ENCODE measurements at places on chromosomes 7 and 10.

DNA sequence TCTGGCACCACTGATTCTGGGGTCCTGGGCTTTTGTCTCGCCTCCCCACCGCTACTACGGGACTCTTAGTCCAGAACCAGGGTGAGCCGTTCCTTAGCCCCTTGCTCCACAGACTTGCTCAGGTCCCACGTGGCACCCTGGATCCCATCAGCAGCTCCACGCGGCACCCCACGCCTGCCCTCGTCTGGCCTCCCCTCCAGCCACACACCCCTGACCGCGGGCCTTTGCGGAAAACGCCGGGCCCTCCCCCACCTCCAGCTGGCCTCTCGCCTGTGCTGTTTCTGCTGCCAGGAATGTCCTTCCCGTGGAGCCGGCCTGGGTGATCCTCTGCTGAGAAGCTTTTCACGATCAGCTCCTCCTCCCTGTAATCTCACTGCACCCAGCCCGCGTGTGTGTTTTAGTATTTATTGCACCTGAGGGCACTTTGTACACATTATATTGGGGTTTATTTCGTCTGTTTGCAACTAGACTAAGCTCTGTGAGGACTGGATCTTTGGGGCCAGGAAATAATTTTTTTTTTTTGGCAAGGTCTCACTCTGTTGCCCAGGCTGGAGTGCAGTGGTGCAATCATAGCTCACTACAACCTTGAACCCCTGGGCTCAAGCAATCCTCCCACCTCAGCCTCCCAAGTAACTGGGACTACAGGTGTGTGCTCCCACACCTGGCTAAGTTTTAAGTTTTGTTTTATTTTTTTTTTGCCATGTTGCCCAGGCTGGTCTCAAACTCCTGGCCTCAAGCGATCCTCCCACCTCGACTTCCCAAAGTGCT is 10.5 kb upstream of the TTYH3 start:
- DNase-seq: no peak

DNA sequence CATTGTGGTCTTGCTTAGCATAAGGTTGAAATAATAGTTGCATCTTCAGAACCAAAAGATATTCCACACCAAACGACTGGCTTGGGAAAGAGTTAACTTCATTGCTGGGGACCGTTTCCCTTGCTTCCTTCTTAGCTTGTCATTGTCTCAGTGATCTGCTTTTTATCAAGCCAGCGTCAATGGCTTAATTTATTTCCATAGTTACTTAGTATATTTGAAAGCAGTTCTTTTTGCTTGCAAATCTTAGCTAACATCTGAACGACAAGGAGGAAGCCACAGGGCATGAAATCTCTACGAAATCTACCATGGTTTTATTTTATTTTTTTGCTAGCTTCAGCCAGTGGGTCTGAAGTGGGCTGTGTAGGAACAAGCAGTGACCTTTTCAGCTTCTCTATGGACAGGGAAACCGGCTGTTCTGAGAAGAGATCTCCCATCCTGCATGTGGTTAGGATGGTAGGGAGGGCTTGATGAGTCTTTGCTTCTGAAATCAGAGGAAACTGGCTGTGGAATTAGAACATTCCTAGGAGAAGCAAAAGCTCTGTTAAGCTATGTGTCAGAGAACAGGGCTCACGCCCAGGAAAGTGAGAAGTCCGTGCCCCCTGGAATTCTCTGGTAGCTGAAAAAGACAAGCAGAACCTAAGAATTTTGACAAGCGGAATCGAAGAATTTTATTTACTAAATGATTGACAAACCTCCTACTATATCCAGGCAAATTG is 8.0 kb downstream of the SLC18A2 start:
- no peak for DNase-seq

DNA sequence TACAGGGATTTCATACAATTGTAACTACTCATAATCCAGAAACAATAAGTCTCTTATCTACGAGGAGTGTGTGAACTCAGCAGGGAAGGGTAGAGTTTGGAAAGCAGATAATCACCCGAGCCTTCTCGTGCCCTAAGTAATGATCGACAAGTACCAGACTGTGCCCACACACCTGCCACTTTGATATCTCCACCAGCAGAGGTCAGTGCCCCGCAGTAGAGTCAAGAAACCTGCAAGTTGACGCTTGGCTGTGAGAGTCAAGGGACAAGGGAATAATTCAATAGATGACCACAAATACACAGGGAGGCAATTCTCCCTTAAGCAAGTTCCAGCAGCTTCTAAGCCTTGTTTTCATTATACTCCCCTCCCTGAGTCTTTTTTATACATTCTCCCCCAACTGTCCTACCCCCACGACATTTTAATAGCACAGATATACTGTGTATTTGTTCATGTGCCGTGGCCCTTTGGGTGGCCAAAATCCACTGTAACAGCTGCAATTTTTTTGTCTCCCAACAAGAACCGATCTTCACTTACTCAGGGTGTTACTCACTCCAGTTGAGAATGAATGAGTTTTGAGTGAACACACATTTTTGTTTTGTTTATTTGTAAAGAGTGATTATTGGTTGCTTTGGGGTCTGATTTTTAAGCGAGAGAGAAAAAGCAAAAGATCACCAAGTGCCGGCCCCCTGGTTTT is 106.9 kb upstream of the RHEB start:
- no peak for DNase-seq

GRCh38 chr7:102073931-102074880 is 212.5 kb upstream of the SH2B2 start:
- no peak for DNase-seq

- no peak for DNase-seq
Measured at GRCh38 chr7:94701555-94701973, 45.6 kb upstream of the SGCE start.

DNA sequence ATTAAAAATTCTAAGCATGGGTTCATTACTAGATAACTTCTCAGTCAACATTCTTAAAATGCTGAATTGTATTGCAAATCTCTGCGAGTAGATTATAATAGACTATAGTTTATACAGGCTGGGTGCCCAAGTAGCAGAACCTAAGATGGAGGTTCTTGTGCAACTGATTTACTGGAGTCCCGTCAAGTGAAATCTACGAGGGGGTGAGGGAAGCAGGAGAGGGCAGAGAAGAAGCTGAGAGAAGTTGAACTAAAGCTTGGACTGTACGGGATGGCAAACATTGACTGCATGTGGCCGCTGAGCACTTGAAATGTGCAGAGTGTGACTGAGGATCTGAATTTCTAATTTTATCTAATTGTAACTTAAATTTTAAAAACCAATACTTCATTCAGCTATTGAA is 124.5 kb downstream of the CTNNA3 start:
- DNase-seq: no peak

GRCh38 chr7:115177103-115177502 is 255.2 kb downstream of the MDFIC start:
- no peak for DNase-seq

DNA sequence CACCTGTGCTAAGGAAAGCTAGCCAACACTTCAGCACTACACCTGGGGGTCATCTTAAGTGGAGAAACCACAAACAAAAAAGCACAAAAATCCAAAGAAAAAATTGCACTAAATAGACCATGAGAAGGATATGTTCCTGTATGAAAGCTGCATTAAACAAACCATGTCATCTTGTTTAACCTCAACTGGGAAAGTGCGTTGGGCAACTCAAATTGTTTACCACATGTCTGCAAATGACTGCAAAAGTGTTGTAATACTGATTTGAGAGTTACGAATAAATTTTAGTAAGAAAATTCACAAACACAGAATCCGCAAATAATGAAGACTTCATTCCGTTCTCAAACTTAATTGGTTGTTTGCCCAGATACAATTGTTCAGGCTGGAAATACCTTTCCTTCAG is 111.9 kb upstream of the EGFR start:
- no peak for DNase-seq

GRCh38 chr10:61589547-61590243 is 73.0 kb upstream of the CABCOCO1 start:
- no peak for DNase-seq

GRCh38 chr7:122518488-122518887 is 180.4 kb downstream of the RNF133 start:
- DNase-seq: no peak

GRCh38 chr10:32970910-32971309 is 12.9 kb upstream of the ITGB1 start:
- no peak for DNase-seq

DNA sequence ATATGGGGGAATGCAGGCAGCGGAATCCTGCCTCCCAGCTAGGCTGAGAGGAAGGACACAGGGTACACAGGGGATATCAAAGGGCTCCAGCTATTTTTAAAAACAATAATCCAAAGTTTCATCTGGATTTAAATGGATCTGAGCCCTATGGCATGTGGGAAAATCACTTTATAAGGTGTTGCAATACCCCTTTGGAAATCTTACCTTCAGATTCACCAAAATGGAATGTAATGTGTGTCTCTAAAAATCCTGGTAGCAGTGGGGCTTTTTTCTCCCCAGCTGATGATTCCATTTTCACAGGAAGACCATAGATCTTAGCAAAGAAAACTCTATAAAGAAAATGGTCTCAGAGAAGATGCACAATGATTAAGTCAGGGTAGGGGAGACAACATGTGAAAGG is 722.2 kb downstream of the PARD3 start:
- no peak for DNase-seq

- DNase-seq: no peak
Measured at GRCh38 chr10:85971494-85971893, 395.1 kb downstream of the GRID1 start.

DNA sequence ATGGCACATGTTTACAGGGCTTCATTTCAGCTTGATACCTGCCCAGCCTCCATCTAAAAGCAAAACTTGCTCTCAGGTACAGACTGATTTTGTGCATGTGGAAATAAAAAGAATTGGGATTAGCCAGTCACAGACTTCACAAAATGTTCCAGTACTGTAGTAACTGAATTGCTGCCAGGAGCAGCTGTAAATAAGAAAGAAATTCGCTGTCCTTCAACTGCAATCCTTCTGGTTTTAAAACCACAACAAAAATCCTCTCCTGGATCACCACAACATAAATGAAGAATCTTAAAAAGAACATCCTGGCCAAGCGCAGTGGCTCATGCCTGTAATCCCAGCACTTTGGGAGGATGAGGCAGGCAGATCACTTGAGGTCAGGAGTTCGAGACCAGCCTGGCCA is 3.9 kb upstream of the MIOS start:
- no peak for DNase-seq

DNA sequence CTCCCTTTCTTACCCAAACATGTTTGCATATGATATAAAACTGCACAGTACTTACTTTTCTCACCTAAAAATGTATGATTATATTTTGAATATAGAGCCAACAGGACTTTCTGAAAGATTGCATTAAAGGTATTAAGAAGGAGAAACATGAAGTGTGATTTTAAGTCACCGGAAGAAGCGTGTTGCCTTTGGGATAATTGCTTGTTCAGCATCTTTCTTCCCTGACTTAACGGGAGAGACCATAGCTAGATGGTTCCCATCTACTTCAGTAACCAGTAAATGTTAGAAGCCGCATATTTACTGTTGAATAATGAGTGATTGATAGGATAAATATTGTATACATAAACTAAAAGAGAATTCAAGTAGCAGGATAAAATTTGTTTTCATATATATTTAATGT is 197.1 kb downstream of the NRG3 start:
- DNase-seq: no peak

DNA sequence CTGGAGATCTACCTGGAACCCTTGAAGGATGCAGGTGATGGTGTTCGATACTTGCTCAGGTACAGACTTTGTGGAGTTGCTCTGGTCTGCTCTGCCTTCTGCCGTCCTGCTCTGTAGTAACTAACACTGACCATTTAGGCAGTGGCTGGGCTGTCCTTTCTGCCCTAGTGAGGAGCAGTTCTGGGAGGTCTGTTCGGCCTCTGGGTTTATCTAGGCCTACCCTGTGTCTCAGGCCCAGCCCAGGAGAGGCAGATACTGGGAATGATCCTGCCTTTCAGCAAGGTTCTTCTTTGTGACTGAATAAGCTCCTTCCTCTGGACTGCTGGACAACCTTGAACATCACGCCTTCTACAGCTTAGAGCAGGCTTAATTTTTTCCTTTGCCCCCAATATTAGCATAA is 1.7 kb downstream of the ZFYVE27 start:
- DNase-seq: no peak

- no peak for DNase-seq
Measured at GRCh38 chr10:14062528-14063260, 268.0 kb downstream of the FRMD4A start.

- no peak for DNase-seq
Measured at GRCh38 chr7:95209788-95210187, 114.5 kb downstream of the PON1 start.

DNA sequence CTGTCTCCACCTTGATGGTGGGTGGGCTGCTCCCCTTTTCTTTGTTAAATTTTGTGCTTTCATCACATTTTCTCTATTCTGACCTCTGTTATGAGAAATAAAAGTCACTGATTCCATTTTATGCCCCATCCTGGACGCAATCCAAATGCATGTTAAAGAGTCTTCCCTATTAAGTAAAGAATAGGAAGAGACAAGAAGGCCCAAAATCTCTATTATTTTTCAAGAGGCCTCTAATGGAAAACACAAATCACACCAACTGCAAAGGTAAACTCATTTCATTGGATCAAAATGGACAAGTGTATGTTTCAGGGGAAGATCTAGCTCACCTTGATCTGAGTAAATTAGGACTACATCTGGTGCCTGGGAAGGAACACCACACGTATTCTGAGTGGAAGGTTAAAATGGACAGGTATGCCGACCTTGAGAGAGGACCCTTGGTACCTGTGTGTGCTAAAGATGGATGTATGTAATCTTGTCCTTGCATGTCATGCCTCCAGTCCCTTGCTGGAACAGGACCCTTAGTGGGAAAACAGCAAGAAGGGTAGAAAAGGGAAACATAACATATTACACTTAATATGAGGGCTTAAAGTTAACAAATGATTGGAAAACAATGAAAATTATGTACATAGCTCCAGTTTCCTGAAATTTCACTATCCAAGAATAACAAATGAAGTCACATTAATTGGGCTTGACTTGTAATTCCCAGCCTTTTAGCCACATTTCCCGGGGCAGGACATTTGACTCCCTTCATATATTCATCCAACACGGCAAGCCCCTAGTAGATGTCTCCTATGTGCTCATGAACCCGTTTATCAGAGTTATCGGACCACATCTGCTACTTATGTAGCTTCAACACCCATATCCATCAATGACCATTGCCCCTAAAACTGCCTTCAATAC is 7.6 kb downstream of the IFIT2 start:
- no peak for DNase-seq

DNA sequence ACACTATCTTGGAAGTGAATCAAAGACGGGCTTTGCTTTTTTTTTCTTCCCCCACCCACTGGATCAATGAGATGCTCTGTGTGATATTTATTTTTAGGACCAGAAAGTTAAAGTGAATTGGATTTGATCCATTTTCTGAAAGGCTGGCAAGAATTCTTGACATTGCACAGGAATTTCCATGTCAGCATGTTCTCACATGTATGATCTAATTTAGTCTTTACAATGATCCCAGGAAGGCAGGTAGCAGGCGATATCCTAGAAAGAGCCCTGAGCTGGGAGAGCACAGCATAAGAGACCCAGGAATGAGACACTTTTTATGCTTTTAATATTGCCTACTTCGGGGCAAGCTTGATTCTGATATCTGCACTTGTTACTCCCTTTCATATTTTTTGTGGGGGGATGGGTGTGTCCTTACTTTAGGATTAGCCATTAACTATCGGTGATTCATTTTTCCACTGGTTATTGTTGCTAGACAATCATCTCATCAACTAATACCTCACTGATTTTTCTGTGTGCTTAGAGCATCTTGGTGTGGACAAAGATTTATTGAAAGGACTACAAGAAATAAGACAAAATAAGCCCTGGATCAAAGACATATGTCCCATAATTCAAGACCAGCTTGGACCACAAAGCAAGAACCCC is 58.1 kb downstream of the NRP1 start:
- DNase-seq: no peak

Data from Panc1 (cell line).